ENCODE measurements at places on chromosomes 7 and 10.

GRCh38 chr7:25260862-25261494 lies 32.7 kb upstream of the NPVF start:
- peaks cover 30% of the 10 kb centered on the region for H3K4me1 ChIP-seq
- no peaks in the 10 kb centered on the region for H3K36me3 ChIP-seq
- peak overlapping the region; percentile 58 for H3K4me3 ChIP-seq
- H3K27ac ChIP-seq, result peak overlapping the region; percentile 43
- peaks cover 2% of the 10 kb centered on the region for H3K27me3 ChIP-seq

DNA sequence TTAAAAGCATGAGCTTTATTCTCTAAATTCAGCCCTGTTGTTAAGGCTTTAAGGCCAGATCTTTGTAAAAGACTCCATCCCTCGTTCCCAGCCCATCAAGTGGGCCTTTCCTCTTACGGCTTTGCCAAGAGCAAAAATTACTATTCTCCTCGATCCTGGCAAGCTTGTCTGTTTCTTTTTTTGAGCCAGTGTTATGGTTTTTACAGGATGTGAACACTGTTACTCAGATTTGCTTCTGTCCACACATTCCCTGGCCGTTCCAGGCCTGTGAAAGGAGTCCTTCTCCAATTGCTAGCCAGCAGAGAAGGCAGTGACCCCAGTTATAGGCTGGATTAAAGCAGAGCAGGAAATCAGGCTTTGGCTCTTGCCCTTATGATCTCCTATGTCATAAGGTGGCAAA lies 47.0 kb upstream of the EPC1 start:
- no peak overlapping the region for H3K4me3 ChIP-seq
- no peaks in the 10 kb centered on the region for H3K27me3 ChIP-seq
- no peaks in the 10 kb centered on the region for H3K36me3 ChIP-seq
- no peaks in the 10 kb centered on the region for H3K4me1 ChIP-seq

DNA sequence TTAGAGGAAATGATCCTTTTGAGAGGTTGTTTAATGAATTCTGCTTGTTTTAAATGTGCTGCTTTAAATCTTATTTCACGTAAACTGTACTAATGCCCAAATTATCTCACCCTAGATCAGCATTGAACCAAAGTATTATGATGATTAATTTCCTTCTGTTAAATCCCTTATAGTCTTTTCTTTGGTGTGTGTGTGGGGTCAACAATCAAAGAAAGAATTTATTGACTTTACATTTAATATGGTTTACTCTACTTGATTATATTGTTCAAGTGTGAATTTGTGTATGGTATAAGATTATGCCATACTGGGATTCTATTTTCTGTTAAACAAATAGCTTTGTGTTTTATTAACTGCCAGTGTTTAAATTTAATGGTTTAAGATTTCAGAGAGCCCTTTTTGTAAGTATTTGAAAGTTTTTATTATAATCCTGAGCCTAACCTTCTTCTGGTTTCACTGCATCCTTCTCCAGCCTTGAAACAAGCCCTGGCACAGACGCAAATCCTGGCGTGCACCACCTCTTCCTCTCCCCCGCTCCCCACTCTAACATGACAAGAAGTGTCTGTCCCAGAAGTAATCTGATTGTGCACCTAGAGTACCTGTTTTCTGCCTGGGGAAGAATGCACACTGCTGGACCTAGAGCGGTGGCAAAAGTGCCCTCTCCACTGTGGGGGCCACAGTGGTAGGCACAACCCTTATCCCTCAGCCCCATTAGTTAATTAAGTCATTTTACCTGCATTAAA lies 70.6 kb downstream of the KAT6B start:
- H3K27me3 ChIP-seq, result no peaks in the 10 kb centered on the region
- H3K36me3 ChIP-seq, result no peaks in the 10 kb centered on the region
- DNase-seq, result no peak
- H3K4me3 ChIP-seq, result no peak overlapping the region

- no peak overlapping the region for H3K27ac ChIP-seq
- peaks cover 12% of the 10 kb centered on the region for H3K4me1 ChIP-seq
- no peaks in the 10 kb centered on the region for H3K36me3 ChIP-seq
Observed at GRCh38 chr10:75396631-75397495, 4.7 kb downstream of the ZNF503 start.

- H3K36me3 ChIP-seq, result no peaks in the 10 kb centered on the region
- H3K4me3 ChIP-seq, result no peak overlapping the region
- DNase-seq, result no peak
- no peaks in the 10 kb centered on the region for H3K4me1 ChIP-seq
- peaks cover 3% of the 10 kb centered on the region for H3K27me3 ChIP-seq
Observed at GRCh38 chr7:97844036-97844435, 28.2 kb downstream of the ASNS start.

- H3K27me3 ChIP-seq, result peaks cover 50% of the 10 kb centered on the region
- peak; percentile 6 for DNase-seq
- H3K36me3 ChIP-seq, result no peaks in the 10 kb centered on the region
- peak within 1 kb of the TSS; percentile 77 for H3K4me3 ChIP-seq
- no peak within 1 kb of the TSS for H3K27ac ChIP-seq
Observed at GRCh38 chr10:51074238-51075028, at the start of gene PRKG1. PRKG1 (plus strand) TSS chr10:51074487.

DNA sequence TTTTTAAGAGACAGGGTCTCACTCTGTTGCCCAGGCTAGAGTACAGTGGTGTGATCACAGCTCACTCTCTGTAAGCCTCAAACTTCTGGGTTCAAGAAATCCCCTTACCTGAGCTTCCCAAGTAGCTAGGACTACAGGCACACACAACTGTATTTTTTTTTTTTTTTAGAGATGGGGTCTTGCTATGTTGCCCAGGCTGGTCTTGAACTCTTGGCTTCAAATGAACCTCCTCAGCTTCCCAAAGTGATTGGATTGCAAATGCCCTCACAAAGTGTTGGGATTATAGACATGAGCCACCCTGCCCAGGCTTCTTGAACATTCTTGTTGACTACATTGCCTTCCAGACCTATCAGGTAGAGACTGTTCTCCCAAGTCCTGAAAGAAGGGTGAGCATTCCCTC lies 72.6 kb downstream of the WNT2 start:
- H3K4me1 ChIP-seq, result no peaks in the 10 kb centered on the region
- DNase-seq, result no peak
- H3K4me3 ChIP-seq, result no peak overlapping the region
- H3K27me3 ChIP-seq, result peaks cover 2% of the 10 kb centered on the region

- H3K27ac ChIP-seq, result no peak overlapping the region
- no peaks in the 10 kb centered on the region for H3K36me3 ChIP-seq
- no peak for DNase-seq
- H3K27me3 ChIP-seq, result no peaks in the 10 kb centered on the region
- H3K4me1 ChIP-seq, result no peaks in the 10 kb centered on the region
Observed at GRCh38 chr7:81430150-81430549, 339.7 kb downstream of the HGF start.

All from activated naive CD8-positive, alpha-beta T cell treated with anti-CD3 and anti-CD28 coated beads, Interleukin-2, amount 50 U/mL, for 24 hours (primary cell).